ENCODE measurements at places on chromosomes 2 and 18.
A peak's percentile ranks its signal among the peaks of the same experiment; 100 is the strongest.

GRCh38 chr2:151438506-151438905 lies 28.8 kb downstream of the RIF1 start:
- no peak for DNase-seq

GRCh38 chr2:120366698-120367097 lies 20.8 kb downstream of the INHBB start:
- DNase-seq: no peak

- no peak for DNase-seq
These were observed 68.8 kb upstream of the SPTBN1 start for GRCh38 chr2:54387059-54387991.

DNA sequence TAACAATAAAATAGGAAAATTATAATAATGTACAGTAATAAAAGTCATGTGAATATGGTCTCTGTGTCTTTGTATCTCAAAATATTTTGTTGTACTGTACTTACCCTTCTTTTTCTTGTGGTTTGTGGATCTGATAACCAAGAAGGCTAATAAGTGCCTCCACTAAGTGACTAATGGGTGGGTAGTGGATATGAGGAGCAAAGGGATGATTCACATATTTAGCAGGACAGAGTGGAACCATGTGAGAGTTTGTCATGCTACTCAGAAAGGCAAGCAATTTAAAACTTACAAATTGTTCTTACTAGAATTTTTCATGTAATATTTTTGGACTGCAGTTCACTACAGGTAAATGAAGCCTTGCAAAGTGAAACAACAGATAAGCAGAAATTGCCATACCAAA lies 1241.2 kb upstream of the CDH2 start:
- DNase-seq: no peak

- no peak for DNase-seq
These were observed 44.1 kb upstream of the GRHL1 start for GRCh38 chr2:9907402-9907801.

GRCh38 chr18:8744038-8744437 lies 38.7 kb downstream of the MTCL1 start:
- no peak for DNase-seq

GRCh38 chr2:46719487-46719886 lies 196.1 kb downstream of the MCFD2 start:
- DNase-seq: no peak

DNA sequence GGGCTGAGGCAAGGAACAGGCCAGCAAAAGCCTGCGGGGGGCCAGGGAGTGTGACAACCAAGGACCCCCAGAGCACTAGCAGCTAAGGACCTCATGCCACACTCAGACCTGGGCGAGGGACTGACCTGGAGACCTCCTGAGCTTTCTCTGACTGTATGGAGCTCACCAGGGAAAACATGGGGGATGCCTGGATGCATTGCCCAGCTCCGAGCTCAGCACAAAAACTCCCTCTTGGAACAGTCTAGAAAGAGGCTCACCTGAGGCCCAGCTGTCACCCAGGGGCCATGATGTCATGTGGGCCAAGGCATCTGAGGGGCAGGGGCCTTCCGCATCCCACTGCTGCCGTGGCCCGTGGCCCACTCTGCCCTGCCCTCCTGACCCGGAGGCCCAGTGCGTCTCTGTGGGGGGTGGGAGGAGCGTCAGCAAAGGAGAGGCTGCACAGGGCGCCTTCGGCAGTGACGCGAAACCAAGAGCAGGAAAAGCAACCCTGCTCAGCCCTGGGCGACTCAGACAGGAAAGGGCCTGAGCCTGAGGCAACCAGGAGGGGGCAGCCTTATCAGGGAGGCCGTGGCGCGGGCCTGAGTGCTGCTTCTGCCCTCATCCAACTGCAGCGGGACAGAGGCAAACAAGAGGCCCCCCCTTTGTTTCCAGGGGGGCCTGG lies 57.3 kb upstream of the ALPP start:
- no peak for DNase-seq

DNA sequence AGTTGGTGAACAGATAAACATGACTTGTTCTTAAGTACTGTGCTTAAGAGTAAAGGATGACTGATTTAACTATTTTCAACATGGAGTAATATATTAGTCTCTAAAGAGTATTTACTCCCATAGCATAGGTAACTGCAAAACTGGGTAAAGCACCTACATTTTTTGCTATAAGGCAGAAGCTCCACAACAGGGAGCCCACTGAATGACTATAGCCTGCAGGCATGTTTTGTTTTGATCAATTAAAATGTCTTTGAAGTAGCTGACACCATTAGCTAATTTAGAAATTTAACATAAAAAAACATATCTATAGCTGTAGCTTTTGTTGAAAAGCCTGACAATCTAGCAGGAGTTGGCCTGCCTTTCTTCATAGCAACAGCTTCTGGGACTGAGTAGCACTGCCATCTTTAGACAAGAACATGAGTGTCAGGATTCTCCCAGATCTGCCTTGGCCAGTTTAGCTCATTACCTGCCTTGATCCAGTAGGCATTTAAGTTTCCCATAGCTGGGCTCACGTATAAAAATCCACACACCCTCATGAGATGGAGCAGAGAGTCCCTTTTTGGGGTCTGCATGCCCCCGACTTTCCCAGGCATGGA lies 1935.1 kb upstream of the PIK3C3 start:
- no peak for DNase-seq

- no peak for DNase-seq
These were observed 145.1 kb downstream of the AGPS start for GRCh38 chr2:177537636-177538035.

GRCh38 chr2:70607121-70607561 lies 53.5 kb upstream of the TGFA start:
- DNase-seq: no peak

GRCh38 chr2:195037045-195037444 lies 620.0 kb upstream of the SLC39A10 start:
- no peak for DNase-seq

DNA sequence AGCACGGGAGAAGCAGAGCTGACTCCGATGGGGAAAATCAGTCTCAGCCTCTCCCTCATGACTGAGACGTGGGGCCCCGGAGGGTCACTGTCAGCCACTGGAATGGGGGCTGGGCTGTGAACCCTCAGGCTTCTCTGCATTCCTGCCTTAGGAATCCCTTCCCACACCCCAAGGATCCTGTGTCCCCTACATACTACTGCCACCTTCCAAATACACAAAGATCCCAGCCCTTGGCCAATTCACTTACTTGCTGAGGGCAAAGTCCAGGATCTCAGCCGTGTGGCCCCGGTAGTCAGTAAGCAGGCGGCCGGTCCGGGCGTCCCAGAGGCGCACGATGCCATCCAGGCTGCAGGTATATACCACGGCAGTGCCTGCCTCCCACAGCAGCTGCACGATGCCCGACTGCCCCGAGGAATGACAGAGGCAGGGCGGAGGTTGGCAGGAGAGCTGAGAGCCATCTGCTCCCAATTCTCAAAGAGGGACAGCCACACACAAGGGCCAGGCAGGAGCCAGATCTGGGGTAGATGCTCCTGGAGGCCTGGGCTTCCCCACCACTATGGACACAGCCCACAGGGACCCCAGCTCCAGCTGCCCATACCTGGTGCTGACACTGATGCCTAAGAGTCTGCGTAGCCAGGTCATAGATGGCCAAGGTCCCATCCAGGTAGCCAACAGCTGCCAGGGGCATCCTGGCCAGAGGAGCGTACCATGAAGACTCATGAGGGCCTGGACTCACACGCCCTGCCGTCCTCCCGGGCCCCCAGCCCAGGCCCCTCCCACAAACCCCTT lies 4.2 kb downstream of the GPBAR1 start:
- DNase-seq: no peak

DNA sequence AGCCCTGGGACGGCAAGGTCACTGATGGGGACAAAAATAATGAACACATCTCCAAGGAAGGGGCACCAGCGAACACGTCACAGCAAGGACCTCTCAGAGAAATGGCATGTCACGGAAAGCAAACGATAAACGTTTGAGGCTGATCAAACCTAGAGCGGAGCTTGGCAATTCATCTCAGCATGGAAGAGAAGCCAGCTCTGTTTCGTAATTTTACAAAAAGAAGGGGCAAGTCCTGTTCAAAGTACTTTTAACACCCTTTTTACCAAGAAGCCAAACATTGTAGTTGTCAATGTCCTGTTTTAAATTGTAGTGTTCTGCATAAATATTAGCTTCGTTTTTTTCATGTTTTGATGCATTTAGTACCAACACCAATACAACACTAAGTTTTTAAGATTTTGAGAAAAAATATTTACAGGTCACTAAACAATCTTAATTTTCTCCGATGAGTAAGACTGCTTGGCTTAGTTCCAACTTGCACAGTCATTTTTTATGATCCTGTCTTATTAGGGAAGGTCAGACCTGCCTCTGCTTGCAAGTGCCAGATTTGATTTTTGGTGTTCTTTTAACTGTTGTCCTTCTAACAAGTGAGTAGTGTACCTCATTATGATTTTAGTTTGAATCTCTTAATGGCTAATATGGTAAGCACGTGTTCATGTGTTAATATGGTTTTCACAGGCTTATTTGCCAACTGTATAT lies 818.5 kb upstream of the SALL3 start:
- no peak for DNase-seq

DNA sequence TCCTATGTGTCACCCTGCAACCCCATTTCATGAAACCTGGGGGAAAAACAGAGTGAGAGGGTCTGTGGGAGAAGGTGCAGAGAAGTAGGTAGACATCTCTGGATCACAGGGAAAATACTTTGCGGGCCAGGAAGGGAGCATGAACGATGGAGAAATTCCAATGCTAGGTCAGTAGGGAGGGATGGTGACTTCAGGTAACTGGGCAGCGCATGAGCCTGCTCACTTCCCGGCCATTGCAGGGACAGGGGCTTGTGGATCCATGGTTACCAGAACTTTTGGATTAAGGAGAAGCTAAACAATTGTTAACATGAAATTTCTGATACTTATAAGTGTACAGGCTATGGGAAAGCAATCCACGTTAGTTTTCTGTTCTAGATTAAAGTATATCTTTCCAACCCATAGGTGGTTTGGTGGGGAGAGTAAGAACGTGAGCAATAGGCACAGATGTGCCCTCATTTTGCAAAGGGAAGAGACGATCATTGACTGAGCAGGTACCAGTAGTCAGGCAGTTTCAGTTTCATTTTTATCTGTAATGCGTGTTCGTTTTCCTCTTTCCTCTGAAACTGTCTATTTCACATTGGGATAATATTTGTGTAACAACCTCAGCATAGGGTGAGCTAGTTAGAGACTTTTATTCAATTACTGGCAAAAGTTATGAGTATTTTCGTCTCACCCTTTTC lies 65.0 kb downstream of the NYAP2 start:
- no peak for DNase-seq

GRCh38 chr18:56487801-56488200 lies 150.6 kb downstream of the TXNL1 start:
- no peak for DNase-seq

DNA sequence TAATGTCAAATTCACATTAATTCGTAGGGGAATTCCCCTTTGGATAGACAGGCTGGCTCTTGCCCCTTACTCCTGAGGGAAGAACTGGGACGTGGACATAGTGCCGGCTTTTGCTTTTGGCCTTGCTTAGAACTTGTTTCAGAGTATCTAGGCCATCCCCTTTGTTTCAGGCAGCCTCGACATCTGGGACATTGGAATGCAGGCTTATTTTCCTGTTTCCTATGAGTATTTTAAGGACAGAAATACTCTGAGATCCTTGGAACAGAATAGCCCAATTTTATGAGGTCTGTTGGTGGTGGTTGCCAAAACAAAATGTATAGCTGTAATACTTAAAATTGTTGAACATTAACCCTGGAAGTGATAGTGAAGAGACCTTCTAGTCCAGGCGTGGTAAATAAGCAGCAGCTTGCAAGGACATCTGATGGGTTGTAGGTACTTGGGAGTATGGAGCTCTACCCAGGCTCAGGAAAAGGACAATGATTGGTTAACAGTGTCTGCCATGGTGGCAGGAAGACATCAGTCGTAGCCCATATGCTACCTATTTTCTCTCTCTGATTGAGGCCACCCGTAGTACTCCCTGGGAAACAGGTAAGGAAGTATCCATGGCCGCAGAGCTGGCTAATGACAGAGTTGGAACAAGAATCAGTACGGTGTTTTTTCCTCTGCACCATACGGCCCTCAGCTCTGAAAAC lies 112.4 kb downstream of the CDK15 start:
- DNase-seq: no peak

DNA sequence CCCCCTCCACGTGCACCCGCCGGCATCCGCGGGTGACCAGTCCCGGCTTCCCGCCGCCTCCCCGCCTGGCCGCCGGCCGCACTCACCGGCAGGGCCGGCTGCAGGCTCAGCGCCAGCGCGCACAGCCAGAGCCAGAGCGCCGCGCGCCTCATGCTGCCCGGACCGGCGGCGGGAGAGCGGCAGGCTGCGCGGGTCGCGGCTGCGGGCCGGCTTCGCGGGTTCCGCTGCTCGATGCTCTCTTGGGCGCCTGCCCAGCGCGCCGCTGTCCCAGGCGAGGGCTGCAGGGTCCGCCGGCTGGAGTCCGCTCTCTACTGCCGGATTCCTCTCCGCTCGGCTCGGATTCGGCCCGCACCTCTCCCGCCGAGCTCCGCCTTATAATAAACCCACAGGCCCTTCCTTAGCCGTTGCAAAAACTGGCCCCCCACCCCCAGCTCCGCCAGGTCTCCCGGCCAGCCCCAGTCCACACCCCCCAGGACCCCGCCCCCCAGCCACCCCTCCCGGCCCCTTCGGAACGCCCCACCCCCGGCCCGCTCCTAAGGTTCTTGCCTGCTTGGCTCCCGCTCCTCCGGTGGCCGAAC lies at the start of gene SDC1:
SDC1 (minus strand) TSS at position 415 of the 578 bp plus-strand sequence; CDS start at position 152, 263 bp downstream.
- DNase-seq: no peak

GRCh38 chr18:8601277-8602032 lies 7.8 kb upstream of the RAB12 start:
- DNase-seq: no peak

DNA sequence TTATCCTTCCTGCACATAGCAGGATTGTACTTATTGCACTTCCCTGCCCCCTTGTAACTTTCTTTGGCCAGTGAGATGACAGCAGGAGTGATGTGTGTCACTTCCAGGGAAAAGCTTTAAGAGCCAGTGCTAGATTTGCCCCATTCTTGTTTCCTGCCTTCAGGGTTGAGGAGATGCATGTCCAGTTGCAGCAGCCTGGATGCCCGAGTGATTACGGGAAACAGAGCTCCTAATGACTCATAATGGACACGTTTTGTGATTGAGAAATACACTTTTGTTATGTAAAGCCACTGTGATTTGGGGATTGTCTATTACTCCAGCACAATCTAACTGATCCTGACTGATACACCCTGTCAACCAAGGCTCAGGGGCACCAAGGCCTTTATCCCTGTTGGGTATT lies 5.0 kb upstream of the TET3 start:
- DNase-seq: peak; percentile 63

DNA sequence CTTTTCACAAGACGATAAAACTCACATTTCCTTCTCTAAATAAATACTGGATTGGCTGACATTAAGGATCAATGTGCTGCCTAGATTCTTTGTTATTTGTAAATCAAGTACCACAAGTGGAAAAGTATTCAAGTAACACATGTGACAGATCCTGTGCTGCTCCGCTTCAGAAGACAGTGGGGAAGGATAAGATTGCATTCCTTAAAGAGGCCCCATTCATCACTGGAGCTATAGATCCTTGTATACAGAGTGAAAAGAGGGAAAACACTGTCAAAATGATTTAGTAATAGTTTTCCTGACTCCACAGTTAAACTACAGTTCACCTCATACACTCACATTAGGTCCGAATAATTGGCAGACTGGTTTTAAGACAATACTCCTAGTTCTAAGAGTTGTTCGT lies 108.0 kb upstream of the CSRNP3 start:
- DNase-seq: no peak

GRCh38 chr2:107259408-107260195 lies 373.6 kb upstream of the ST6GAL2 start:
- no peak for DNase-seq
